ENCODE measurements at places on chromosomes 12 and 14.

GRCh38 chr12:87413784-87414183, 615.4 kb downstream of the C12orf50 start:
- no peak for DNase-seq

DNA sequence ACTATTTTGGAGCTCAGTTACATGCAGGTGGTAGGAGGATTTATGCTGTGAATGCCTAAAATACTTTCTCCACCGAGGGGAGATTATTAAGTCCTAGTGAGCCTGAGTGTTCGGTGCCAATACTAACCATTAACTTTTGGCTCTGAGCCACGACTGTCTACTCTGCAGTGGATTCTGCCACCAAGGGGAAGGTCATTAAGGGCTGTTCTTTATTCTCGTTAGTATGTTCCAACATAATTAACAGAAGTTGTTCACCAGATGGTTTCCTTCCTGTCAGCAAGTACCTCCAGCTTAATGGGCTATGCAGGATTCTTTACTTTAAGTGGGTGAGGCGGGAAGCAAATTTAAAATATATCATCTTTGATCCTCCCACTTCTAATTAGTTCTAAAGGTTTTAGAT, 326.3 kb downstream of the BMP4 start:
- peak; percentile 59 for DNase-seq

DNA sequence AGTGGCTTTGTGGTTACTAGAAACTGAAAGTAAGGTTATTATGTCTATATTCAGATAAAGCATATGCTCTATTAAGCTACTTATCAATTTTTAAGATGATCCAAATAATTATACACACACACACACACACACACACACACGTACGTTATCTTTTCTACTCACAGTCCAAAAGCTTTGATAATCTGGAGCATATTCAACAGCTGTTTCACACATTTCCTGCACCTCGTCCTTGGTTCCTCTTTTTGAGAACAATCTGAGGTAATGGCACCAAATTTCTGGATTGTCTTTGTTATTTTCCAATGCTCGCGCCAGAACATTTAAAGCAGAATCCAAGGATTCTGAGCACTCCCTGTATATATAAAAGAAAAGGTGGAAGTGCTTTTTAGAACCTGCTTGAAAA, 37.5 kb downstream of the ZFC3H1 start:
- DNase-seq, result no peak

- no peak for DNase-seq
These were observed 284.9 kb downstream of the RAD51B start for GRCh38 chr14:68104518-68104917.

GRCh38 chr14:68711561-68712309, 81.1 kb downstream of the ZFP36L1 start:
- DNase-seq, result no peak

DNA sequence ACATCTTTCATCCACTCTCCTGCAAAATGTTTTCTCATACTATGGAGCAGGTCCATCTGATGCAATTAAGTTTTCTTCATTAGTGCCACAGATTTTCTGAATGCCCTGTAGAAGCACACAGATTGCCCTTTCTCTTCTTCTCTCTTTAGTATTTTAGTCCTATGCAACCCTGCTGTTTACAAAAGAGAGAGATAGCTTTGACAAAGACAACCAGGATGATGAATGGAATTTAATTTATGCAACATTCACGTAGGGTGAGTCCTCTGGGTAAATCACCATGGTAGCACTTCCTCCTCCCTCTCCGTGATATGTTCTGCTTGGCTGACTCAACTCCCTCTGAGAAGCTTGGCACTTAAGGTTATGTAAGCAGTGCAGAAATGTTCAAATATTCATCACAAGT, 400.9 kb upstream of the PDE3A start:
- peak; percentile 41 for DNase-seq

DNA sequence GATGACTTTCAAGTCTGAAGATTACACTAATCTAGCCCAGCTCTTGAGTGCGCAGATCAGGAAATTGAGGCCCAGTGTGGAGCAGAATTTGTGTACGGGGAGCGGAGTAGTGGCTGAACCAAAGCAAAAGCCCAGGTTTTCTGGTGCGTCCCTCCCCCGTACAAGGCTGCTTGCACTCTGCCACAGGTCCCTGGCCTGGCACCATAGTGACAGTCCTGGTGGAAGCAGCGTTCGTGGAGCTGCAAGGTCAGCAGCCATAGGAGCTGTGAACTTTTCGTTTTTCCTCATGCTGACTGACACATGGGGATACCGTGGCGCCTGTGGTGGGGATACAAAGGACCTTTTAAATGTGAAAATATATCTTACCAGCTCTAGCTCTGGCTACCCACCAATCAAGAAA, 1.7 kb downstream of the EVL start:
- DNase-seq, result no peak

DNA sequence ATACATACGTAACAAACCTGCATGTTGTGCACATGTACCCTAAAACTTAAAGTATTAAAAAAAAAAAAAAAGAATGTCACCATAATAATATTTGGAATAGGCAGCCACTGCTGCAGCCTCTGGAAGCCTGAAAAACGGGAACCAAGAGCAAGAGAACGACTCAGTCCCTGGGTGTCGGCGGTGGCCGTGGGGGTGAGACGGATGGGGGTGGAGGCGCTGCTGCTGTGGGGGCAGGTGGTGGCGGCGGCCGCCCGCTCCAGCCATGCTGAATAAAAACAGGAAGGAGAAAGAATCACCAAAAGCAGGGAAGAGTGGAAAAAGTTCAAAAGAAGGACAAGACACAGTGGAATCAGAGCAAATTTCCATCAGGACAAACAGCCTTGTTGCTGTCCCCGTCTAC, 46.9 kb downstream of the ZFYVE21 start:
- no peak for DNase-seq

DNA sequence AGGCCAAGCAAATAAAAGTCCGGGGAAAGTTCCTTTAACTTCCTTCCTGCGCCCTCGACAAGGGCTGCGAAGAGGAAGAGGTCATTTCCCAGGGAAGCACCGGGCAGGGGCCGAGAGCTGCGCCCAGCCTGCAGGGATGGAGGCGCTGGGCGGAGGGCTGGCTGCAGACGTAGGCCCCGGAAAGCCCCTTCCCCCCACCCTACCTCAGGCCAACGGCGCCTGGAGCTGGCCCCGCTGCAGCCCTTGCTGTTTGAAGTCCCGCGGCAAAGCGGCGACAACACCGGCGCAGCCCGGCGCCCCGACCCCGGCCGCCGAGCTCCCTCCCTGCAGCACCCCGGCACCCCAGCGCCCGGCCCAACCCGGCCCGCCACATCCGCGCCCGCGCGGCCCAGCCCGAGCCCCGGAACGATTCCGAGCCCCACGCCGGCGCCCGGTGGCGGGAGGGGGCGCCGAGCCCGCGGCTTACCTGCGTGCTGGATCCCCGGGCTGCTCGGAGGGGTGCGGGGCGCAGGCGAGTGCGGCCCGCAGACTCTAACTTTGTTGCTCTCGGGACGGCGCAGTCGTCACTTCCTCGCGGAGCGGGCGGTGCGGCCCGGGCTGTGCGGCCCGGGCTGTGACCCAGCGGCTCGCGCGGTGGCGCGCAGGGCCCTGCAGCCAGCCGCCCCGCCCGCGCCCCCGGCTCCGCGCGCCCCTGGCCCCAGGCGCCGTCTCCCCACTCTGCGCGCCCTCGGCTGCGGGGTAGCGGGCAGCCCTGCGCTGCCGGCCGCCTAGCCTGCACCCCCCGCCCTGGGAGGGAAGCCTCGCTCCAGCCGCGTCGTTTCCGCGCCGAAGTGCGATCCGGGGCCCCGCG, 64.8 kb upstream of the PTGR2 start:
- DNase-seq, result no peak

DNA sequence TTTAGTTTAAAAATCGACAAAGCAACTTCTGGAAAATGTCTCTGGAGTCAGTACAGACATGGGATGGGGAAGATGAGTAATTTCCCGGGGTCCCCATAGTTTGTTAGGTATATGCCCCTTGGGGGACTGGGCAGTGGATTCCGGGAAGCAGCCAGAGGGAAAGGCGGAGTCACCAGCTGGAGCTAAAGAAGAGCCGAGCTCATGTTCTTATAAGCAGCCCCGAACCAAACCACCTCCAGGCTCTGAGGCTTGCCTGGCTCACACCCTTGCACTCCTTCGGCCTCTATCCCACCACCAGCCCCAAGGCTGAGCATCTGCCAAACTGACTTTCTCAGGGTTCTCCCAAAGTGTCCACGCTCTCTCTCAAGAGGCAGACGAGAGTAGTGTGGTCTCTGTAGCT, 117.8 kb downstream of the PAH start:
- DNase-seq, result no peak

- DNase-seq, result no peak
These were observed 111.3 kb upstream of the SLC16A7 start for GRCh38 chr12:59484575-59484974.

DNA sequence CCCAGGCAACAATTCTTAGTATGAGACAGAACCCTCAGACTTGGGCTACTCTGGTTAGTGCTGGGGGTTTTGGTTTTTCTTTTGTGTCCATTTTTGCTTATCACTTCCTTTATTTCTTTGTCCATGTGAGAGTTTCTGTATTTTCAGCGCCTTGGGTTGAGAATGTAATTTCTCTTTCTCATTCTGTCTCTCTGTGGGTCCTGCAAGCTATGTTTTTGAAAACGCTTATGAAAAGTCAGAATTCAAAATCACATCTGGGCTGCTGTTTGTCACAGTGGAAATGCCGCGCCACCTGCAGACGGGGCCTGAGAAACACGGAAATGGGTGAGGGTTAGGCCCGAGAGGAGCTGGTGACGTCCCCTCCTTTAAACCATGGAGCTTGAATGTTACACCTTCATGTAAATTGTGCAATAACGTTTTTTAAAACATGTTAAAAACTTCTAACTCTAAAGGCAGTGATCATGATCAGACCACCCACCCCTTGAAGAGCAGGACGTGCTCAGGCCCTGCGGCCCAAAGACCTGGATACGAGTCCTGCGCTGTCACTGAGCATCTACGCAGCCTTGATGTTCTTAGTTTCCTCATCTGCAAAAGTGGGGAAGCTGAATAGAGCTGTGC, 26.1 kb downstream of the JDP2 start:
- DNase-seq, result no peak

- no peak for DNase-seq
These were observed 291.5 kb upstream of the SRRM4 start for GRCh38 chr12:118689793-118690192.

DNA sequence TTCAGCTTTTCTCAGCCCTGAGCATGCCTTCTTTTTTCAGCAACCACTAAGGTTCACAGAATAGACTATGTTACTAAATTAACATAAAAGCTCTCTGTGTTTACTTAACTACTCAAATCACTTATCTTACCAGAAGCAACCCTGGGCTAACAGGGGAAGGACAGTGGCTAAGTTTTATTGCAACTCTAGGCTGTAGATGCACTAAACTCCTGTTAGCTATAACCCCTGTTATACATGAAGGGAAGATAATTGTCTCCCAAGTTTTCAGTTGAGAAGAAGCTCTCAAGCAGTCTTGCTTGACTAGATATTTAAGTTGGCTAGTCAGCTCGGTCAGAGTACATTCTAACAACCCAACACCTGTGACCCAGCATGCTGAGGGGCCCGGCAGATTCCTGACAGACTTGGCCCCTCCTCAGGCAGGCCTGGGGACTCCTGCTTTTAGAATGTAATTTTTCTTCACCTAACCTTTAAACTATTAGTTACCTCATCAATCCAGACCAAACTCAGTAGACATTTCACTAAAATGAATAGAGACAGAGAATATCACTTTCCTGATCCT, 464.5 kb downstream of the EGLN3 start:
- DNase-seq, result no peak

DNA sequence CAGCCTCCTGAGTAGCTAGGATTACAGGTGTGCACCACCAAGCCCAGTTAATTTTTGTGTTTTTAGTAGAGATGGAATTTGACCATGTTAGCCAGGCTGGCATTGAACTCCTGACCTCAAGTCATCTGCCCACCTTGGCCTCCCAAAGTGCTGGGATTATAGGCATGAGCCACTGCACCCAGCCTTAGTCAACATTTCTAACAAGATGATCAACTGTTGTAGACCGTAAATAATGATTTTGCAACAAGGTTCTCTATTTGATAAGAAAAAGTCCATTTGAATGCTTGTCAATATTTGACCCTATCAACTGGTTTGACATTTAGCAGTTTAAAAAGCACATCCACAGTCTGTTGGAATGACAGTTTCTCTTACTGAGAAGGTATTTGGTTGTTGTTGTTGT, 25.2 kb upstream of the NRDE2 start:
- DNase-seq, result no peak

GRCh38 chr14:94505641-94506040, 3.6 kb downstream of the SERPINA12 start:
- DNase-seq, result no peak

GRCh38 chr12:50745861-50746260, 18.0 kb upstream of the ATF1 start:
- DNase-seq, result no peak

GRCh38 chr14:104278214-104278534, 139.8 kb downstream of the KIF26A start:
- DNase-seq, result no peak

Measured in NCI-H748 treated with DMSO at 0.1 percent for 48 hours (cell line).